ENCODE measurements at places on chromosomes 7 and 10.

DNA sequence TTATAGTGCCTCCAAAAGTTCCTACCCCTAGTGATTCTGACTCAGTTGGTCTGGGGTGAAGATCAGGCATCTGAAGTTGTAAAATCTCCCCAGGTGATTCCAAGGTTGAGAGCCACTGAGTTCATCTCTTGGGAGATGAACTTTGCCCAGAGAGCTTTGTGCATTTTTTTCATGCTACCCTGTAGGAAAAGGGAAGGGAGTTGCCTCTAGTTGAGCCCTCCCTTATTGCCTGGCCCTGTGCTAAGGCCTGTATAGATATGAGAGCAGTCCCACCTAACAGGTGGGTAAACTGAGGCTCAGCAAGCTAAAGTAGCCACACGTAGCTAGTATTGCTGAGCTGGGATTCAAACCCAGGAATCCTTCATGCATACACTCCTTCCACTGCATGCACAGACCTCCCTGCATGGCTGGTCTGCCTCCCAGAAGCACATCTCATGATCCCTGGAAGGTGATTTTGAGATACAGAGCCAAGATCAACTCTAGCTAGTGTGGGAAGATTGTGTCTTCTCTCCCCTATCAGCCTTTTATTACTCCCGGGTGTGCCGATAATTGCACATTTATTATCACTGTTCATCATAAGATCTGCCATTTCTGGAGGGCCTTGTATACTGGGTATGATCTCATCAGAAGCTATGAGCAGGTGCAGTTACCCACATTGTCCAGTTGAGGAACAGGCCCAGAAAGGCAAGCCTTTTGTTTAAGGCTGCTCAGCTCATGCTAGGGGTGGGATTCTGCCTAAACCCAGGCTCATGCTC is 47.0 kb downstream of the TBATA start:
- peak; percentile 13 for DNase-seq

DNA sequence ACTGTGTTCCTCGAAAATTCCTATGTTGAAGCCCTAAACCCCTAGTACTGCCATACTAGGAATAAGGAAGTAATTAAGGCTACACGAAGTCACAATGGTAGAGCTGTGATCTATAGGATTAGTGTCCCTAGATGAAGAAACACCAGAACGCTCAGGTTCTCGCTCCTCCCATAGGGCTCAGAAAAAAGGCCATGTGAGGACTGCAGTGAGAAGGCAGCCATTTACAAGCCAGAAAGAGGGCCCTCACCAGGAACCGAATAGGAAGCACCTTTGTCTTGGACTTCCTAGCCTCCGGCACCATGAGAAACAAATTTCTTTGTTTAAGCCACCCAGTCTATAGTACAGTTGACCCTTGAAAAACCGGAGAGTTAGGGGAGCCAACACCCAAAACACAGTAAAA is 46.2 kb downstream of the CACUL1 start:
- no peak for DNase-seq

GRCh38 chr7:55348502-55348901 is 16.6 kb upstream of the LANCL2 start:
- peak; percentile 41 for DNase-seq

GRCh38 chr7:303884-304573 is 14.1 kb downstream of the FOXL3 start:
- DNase-seq: no peak

DNA sequence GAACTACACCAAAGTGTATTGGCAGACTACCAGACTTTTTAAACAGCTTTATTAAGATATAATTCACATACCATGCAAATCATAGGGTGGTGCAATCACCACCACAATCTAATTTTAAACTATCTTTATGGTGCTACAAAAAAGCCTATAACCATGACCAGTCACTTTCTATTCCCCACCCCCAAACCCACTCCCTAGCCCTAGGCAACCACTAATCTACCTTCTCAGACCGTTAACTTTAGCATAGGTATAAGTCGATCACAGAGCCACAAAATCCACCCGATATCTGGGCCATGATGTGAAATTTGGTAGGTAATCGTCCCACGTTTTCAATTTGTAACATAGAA is 536 bp upstream of the POM121 start:
- no peak for DNase-seq

DNA sequence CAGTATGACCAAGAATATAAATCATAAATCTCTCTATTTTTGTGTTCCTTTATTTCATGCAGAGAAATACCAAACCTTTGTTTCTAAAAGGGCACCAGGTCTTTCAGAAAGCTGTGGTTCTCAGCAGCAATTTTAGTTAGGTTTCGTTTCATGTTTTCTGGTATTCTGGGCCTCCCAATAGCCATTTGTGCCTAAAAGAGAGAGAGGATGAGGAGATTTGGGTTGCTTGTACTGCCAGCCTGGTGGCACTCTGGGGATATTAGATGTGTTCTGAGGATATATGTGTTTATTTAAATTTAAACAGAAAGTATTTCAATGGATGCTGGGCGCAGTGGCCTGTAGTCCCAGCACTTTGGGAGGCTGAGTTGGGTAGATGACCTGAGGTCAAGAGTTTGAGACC is 471.7 kb downstream of the AUTS2 start:
- DNase-seq: no peak
